NCI-H1092 (cell line): ENCODE measurements at places on chromosomes 13 and 19.

DNA sequence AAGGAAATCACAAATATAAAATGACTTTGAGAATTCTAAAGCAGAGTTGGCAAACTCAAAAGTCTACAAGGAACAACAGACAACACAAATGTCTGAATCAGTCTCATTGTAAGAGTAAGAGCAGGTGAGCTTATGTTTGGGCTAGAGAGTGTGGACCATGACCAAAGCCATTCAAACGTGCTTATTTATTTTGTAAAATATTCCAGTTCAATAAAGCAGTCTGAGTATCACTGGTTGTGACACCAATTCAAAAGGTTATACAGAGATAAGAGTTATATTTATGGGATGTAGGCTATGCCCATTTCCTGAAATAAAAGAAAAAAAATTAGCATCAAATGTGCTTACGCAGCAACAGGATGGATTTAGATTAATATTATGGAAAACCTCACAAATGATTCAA is 251.6 kb downstream of the KLF5 start:
- DNase-seq, result no peak

- DNase-seq, result no peak
These were observed 16.1 kb downstream of the VSTM1 start for GRCh38 chr19:54047616-54048015.

- no peak for DNase-seq
These were observed 255.9 kb upstream of the STARD13 start for GRCh38 chr13:33541456-33541855.

DNA sequence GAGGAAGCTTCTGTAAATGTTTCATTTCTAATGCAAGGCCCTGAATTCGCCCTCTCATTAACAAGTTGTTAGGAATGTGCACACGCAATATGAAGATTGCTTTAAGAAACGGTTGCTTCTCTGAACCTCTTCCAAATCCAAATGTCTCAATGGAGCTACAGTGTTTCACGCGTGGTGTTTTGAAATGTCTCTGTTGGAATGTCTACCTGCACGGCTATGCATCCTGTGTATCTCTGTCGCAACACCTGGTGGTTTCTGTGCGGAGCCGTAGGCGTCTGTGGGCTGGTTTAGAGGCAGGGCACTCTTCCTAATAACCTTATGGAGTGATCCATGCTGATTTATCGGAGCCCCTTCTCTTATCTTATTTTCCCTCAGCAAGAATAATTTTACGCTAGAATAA is 1584.2 kb upstream of the SLC10A2 start:
- no peak for DNase-seq

- DNase-seq, result no peak
These were observed 11.0 kb downstream of the PPFIA3 start for GRCh38 chr19:49130325-49130724.

DNA sequence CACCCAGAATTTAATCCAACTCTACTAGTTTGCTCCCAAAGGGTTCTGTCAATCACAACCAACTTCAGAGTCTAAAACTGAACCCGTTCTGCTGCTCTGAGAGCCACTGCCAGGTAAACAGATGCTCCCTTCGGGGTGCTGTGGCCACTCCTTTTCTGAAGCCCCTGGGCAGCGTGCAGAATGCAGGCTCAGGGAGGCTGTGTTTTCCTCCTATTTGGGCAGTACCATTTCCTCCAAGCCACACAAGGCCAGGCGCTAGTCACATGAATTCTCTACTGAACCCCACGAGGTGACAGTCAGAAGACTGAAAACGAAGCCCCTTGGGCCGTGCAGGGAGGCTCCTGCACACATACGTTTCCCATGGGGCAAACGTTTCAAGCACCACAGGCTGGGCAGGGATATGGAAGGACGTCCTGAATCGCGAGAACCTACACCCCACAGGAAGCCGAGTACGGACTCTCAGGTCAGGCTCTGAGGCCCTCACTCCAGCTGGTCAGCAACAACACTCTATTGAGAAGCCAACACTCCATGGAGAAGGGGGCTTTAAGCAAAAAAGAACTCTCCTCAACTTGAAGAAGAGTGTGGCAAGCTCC is 71.8 kb downstream of the CCDC70 start:
- DNase-seq, result no peak

GRCh38 chr13:26558074-26558805 is 757 bp downstream of the WASF3 start:
- DNase-seq, result no peak

DNA sequence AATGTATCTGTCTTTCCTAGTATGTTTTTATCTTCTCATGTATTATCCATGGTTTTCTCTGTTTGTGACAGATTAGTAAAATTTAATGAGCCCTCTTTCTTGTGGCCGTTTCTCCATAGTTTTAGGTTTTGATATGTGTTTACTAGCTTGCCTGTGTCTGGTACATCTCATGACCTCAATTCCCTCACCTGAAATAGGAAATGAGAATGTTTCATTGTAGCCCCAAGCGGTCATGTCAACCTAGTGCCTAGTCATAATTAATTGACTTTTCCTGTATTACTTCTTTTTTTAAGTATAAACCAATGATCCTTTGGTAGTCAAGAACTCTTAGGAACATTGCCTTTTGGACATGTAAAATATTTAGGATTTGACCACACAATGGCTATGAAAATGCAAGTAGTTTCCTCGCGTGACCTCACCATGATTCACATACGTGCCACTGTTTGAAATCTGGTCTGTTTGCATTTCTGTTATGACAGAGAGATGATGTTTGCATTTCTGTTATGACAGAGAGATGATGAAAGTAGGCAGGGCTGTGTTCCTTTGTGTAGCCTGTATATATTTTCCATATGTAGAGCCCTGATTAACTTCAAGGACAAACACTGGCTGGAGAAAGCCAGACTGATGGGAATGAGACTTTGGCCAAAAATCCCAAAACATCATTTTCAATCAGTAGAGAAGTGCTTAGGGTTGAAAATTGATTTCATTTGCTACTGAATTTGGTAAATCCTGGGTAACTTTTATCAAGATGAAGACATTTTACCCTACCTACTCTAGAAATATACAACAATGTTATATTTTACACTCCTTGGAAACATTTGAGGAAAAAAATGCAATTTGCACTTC is 104.8 kb downstream of the TNFRSF19 start:
- DNase-seq, result no peak

GRCh38 chr13:37109051-37109678 is 3.7 kb upstream of the CSNK1A1L start:
- DNase-seq, result peak; percentile 3

- DNase-seq, result no peak
These were observed 4.3 kb upstream of the ACP5 start for GRCh38 chr19:11581740-11582139.

DNA sequence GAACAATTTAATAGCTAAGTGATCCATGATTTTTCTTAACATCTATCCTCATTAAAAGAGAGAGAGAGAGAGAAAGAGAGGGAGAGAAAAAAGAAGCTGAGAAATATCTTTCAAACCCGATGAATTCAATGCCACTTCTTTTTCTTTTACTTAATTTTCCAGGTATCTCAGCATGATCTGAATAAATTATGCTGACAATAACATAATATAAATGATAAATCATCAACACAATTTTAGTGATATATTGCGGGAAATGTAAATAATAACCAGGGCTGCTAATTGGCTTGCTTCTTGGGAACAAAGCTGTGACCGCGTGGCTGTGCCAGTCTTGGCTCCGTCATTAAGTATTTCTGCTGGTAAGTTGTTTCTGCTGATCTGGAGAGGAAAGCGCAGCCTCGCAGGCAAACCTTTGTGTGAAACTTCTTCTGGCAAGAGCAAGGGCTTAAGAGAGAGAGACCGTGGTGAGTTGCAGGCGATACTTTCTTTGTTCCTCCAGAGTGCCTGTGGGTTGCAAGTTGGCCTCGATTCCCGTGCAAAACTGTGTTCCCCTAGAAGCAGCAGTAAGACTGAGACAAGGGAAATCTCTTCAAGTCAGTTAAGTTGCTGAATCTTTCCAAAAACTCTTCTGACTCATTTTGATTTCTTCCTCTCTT is 489.1 kb upstream of the TSHZ3 start:
- no peak for DNase-seq

- no peak for DNase-seq
These were observed 74.2 kb downstream of the TUBGCP3 start for GRCh38 chr13:112513761-112514160.

DNA sequence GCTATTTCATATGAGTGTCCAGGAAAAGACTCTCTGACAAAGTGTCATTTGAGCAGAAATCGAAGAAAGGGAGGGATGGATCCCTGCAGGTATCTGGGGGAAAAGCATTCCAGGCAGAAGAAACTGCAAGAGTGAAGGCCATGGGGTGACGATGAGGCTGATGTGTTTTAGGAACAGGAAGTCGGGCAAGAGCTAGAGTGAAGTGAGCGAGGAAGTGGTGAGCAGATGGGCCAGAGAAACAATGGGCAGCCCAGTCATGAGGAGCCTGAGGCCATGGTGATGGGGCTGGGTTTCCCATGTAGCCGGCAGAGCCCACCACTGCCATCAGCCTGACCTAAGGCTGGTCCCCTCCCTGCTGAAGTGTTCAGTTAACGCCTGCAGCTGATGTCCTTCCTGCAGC is 150.2 kb downstream of the TNFSF13B start:
- DNase-seq, result no peak

- DNase-seq, result no peak
These were observed 59.7 kb upstream of the KL start for GRCh38 chr13:32956595-32956933.

DNA sequence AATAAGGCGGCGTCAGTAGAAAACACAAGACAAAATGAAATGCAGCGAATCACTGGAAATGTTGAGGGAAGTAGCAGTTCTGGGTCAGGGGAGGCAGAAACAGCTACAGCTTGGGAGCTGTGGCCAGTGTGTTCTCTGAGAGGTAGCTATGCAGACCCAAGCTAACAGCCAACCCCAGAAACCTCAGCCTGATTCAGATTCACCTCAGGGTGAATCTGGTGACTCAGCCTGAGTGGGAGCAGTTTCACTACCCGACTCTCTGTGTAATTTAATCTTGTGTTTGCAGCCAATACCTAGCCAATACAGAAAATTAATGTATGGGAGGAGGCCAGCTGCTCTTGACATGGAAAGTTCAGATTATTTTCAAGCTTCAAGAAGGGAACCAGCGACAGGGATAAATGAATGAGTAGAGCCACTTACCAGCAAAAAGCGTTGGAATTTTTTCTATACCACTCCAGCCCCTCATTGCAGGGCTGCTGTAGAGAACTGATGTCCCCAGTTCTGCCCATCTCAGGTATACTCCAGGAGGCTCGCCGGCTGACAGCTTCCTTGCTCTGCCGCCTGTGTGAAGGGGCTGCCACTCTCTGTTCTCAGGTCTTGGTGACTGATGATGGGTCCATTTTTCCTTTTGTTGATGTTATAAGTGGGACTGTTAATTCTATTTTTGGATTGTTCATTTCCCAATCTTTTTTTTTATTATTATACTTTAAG is 8.9 kb downstream of the IGFL3 start:
- no peak for DNase-seq

- no peak for DNase-seq
These were observed 5.4 kb downstream of the TM9SF2 start for GRCh38 chr13:99506634-99507033.

DNA sequence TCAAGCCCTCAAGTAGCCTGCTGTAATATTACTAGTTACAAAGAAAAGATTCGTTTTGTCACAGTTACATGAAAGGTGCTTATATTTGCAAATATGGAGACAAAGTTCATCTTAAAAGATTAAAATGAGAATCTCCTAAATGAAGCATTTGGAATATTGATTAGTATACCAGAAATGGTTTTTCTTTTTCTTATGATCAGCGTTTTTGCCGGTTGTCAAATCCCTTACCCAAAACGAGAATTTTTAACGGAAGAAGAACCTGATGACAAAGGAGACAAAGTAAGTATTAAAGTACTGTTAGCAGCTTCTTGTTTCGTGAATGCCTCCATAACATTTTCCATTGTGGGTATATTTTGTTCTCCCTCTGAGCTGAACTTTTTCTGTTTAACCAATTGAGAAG is 147.1 kb downstream of the CDK8 start:
- no peak for DNase-seq

GRCh38 chr19:56477429-56478338 is 539 bp upstream of the ZNF667 start:
- peak; percentile 79 for DNase-seq

- DNase-seq, result peak; percentile 62
These were observed 2101.7 kb upstream of the PCDH20 start for GRCh38 chr13:63517371-63517770.

DNA sequence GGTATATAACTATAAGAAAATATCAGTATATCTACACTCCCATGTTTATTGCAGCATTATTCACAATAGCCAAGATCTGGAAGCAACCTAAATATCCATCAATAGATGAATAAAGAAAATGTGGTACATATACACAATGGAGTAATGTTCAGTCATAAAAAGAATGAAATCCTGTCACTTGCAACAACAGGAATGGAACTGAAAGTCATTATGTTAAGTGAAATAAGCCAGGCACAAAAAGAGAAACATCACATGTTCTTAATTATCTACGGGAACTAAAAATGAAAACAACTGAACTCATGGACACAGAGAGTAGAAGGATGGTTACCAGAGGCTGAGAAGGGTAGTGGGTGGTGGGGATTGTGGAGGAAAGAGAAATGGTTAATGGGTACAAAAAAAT is 665.2 kb downstream of the TBC1D4 start:
- DNase-seq, result no peak

DNA sequence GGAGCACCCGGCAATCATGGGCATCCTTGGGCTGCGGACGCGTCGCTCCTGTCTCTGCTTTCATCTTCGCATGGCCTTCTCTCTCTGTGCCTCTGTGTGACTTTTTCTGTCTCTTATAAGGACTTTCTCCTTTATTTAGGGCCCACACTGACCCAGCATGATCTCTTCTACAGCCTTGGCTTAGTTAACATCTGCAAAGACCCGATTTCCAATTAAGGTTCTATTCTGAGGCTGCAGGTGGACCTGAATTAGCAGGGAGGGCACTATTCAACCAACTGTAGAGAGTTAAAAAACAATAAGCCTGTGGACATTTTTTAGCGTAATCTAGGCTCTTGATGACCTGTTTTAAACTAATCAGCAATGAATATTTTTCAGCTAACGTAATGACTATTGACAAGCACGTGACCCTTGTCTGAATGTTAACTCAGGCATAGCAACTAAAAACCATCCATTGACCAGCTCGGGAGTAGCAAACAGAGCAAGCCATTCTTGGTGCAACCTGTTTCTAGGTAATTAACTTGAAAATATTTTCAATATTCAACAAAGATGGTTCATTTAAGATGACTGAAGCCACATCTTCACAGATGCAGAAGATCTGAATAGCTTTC is 15.2 kb downstream of the F10 start:
- no peak for DNase-seq

DNA sequence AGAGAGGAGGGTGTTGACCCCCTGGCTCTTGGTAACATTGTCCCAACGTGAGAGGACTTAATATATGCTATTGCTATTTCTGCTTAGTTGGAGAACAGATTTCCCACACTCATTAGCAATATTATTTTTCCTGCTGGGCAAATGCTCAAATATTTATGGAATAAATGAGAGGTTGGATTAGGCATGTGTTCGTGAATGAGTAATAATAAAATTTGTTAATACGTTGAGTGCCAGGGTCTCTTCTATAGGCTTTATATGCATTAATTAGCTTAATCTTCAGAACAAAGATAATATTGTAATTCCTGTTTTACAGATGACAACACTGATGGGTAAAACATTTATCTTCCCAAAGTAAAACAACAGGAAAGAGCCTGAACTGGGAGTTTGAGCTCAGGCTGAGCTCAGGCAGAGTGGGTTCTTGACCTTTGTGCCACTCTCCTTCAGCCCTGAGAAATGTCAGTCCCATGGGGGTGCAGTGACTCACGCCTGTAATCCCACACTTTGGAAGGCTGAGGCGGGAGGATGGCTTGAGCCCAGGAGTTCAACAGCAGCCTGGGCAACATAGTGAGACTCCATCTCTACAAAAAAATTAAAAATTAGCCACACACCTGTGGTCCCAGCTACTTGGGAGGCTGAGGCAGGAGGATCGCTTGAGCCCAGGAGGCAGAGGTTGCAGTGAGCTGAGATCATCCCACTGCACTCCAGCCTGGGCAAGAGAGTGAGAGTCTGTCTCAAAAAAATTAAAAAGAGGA is 1.2 kb downstream of the ZNF233 start:
- DNase-seq, result no peak
